ENCODE measurements at places on chromosomes 2 and 18. TPM values are rescaled to one million over a fixed set of nuclear protein-coding genes. Genes with fewer than 3 reads are reported as not detected.

- no peak for DNase-seq
Measured at GRCh38 chr18:8536231-8536630, 73.0 kb upstream of the RAB12 start.

DNA sequence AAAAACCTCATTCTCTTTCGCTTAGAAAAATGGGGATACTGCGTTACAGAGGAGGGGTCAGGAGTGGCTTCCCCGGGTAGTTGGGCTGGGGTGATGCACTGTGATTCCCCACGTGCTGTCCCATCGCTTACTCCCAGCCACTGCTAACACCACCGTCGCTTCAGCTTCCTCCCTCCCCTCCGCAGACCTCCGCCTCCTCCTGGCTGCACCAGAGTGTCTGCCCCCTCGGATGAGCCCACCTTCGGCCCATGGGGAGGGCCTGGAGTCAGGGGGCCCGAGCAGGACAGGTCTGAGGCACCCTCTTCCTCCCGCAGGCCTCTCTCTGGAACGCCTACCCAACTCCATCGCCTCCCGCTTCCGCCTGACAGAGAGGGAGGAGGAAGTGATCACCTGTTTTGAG, 59.1 kb upstream of the MCFD2 start:
- DNase-seq = no peak

DNA sequence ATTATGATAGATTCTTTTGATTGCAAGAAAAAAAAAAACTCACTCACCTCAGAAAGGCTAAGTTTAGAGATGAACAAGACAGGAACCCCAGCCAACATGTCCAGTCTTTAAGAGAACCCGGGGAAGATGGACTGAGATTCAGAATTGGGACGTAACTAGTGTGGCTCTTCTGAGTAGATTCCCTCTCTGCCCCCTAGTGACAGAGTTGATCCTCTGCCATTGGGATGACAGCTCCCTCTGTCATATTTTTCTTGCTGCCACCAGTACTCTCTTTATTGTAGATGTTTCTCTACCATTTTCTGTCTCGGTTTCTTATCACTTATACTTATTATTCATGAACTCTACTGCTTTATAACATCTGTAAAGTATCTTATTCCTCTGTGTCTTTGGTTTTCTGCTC, 77.7 kb downstream of the GULP1 start:
- DNase-seq = no peak

DNA sequence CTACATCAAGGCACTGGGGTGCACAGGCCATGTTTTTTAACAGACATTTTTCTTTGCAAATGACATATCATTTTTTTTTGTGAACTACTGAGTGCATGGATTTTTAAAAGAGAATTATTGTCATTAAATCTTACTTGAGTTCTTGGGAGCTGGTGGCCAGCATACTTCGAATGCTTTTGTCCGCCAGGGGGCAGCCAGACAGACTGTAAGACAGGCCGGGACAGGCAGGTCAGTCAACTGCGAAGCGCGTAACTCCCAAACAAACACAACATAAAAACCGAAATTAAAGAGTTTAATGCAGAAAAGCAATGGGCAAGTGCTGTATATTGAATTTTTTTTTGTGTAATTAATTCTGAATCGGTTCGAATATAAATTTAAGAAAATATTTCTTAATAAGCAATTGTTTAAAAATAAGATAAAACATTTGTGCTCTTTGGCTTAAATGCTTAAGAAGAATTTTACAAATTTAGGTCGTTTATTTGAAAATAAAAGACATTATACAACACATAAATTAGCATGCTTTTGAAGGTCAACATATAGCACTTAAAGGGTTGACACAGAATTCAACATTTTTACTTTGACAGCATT, 142.2 kb upstream of the PXDN start:
- peak; percentile 19 for DNase-seq

GRCh38 chr2:223697892-223698645, 95.9 kb upstream of the SCG2 start:
- DNase-seq = peak; percentile 50

DNA sequence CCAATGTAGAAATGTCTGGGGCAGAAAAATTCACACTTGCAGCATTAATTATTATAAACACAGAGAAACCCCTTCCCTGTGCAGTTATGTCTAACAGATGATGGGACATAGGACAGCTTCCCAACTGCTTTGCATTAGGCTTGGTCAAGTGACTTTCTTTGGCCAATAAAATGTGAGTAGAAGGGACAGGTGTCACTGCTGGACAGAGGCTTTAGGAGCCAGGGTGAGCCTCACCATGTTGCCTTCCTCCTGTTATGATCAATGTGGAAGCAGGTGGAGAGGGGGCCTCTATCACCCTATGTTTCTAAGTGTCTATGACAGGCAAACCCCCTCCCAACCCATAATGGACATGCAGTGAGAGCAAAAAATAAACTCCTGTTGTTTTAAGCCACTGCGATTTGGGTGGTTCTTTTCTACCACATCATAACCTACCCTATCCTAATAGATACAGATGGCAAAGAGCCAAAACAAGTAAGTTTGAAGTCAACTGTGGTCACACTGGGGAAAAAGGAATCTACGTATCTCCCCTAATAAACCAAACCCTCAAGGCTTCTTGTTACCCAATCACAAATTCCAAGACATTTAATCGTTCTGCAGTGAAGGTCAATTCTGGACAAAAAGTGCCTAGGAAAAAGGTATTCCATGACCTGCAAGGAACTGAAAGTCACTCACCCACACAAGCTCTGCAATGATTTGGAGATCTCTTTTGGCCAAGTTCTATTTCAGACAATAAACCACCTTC, 28.6 kb upstream of the POU3F3 start:
- peak; percentile 67 for DNase-seq

GRCh38 chr2:159148901-159149300, 137.6 kb downstream of the WDSUB1 start:
- DNase-seq = no peak

- DNase-seq = no peak
Measured at GRCh38 chr2:44751754-44752479, 189.6 kb upstream of the SIX3 start.

- DNase-seq = no peak
Measured at GRCh38 chr18:49510393-49511115, 23.5 kb upstream of the C18orf32 start.

DNA sequence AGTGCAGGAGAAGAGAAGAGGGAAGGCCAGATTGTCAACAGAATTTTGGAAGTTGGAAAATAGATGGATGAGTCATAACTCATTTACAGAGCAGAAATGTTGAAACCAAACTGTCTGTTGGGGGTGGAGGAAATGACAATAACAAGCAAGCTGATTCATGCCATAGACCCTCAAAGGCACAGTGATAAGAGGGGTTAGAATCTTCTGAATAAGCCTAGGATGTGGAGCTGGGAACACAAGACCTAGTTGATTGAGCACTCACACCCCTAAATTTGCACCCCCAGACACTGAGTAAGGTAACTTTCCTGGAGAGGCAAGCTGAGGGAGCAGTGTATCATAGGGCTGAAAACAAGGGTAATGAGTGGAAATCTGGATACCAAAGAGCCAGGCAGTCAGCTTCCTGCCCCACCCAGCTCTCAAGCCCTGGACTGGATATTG, 141.4 kb downstream of the SCG2 start:
- DNase-seq = no peak

GRCh38 chr18:4807604-4808293, 352.6 kb upstream of the DLGAP1 start:
- peak; percentile 1 for DNase-seq

RNF125 gene
- 1.4 TPM for total RNA-seq

CXCR4 gene
- 0.88 TPM for total RNA-seq

CFC1 gene
- not detected for total RNA-seq

ZFP36L2 gene
- 12.6 TPM for total RNA-seq

FOSL2 gene
- 85.5 TPM for total RNA-seq

Measured in kidney epithelial cell (primary cell).